NCI-H748 treated with DMSO at 0.1 percent for 48 hours (cell line): ENCODE measurements at places on chromosomes 12 and 14.
A peak's percentile ranks its signal among the peaks of the same experiment; 100 is the strongest.

- DNase-seq = no peak
These were observed 14.6 kb downstream of the COL2A1 start for GRCh38 chr12:47989666-47990065.

DNA sequence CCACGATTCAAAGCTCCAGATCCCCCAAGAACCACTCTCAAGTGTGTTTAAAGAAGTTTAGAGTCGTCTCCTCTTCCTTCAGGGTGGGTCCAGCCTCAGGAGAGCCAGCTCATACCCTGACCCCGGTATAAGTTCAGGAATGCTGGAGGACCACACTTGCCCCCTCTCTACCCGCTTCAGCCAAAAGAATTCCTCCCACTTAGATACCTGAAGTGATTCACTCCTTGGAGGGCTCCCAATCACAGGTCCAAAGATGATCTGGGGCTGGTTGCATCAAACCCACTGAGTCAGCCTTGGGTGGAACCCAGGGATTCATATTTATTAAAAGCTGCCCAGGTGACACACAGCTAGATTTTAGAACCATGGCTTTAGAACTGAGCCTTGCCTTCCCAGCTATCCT is 133.5 kb upstream of the PARP11 start:
- no peak for DNase-seq

DNA sequence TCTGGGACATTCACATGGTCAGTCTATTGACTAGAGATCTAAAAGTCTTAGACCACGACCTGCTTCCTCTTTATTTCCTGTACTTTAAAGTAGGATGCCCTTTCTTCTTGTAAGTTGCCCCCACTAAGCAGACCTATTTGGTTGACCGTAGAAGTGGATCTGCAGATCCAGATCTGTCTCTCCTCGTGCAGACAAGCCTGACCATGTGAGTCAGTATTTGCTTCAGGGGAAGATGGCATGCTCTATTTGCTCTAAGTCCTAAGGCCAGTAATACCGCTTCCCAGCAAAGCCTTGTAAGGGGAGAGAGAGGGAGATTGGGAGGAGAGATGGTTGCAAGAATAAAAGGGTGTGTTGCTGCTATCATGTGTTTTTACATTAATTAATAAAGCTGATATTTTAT is 46.8 kb downstream of the KCNC2 start:
- DNase-seq = no peak

- no peak for DNase-seq
These were observed 26.0 kb downstream of the ITPK1 start for GRCh38 chr14:93089521-93090269.

DNA sequence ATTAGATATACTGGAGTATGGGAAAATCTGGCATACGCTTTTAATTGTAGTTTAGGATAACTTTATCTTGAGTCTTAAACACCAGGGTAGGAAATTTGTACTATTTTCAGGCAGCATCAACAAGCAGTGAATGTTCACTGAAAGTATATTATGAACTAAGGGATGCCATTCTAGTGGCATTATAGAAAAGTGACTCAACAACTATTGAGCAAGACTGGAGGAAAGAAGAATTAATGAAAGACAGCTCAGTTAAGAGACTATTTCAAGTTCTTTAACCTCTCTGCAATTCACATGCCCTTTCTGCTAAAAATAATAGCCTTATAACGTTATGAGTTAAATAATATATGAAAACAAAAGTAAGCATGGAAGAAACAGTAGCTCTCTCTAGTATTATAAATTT is 343.1 kb downstream of the FSCB start:
- no peak for DNase-seq

DNA sequence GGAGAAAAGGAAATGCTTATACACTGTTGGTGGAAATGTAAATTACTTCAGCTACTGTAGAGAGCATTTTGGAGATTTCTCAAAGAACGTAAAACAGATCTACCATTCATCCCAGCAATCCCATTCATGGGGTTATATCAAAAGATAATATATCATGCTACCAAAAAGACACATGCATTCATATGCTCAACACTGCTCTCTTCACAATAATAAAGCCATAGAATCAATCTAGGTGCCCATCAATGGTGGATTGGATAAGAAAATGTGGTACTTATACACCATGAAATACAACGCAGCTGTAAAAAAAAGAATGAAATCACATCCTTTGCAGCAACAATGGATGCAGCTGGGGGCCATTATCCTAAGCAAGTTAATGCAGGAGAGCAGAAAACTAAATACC is 1487.7 kb upstream of the SEL1L start:
- DNase-seq = no peak

DNA sequence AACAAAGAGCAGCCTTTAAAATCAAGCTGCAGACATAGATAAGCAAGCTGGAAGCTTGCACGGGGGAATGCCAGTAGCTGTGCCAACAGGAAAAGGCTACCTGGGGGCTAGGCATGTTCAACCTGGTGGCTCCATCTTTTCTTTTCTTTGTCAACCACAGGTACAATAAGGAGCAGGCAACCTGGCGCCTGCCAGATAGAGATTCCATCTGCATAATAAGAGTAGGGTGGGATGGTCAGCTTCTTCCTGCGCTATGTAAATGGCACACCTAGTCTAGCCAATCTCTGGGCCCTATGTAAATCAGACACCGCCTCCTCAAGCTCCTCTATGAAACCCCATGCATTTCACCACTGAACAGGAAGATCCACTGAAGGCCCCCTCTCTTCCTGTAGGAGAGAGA is 87.4 kb upstream of the PKP2 start:
- peak; percentile 97 for DNase-seq

DNA sequence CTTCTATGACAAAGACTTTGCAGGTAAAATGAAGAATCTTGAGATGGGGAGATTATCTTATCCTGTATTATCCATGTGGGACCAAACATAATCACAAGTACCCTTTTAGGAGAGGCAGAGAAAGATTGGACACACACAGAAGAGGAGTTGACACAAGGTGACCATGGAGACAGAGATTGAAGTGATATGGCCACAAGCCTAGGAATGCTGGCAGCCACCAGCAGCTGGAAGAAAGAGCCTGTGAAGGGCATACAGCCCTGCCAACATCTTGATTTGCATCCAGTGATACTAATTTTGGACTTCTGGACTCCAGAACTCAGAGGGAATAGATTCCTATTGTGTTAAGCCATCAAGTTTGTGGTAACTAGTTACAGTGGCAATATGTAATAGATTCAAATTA is 78.1 kb downstream of the RPS29 start:
- DNase-seq = no peak

DNA sequence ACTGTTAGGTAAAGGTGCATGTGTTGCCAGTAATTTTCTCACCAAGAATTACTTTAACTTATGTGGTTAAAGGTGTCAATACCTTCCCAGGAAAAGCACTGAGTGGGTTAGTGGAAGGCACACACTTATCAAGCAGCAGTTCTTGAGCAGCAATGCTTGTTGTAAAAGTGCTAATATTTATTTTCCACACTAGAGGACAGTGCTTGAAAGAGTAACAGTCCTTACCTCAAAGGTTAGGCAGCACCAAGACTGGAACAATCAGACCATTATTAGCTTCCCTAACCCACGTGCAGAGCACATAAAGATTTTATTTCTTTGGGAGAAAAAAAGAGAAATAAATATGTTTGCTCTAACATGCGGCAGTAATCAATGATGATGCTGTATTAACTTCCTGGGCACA is 48.8 kb upstream of the KRR1 start:
- DNase-seq = no peak
